NCI-H1092 treated with DMSO at 0.1 percent for 48 hours (cell line): ENCODE measurements at places on chromosomes 1 and 21.

DNA sequence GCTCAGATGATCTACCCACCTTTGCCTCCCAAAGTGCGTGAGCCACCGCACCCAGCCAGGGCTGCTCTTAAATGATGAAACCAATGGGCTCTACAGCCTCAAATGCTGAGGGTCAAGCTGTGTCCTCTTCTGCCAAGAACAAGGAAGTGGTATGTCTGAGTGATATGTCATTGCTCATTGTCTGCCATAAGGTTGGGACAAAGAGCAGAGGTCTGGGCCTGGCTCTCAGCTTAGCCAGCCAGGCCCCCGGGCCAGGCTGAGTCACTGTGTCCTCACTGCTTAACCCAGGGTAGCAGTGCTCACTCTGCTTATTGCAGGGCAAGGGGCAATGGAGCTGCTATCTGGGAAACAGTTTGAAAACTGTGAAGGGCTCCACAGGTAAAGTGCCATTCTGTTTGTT lies 8.3 kb upstream of the ETS2 start:
- DNase-seq, result no peak

DNA sequence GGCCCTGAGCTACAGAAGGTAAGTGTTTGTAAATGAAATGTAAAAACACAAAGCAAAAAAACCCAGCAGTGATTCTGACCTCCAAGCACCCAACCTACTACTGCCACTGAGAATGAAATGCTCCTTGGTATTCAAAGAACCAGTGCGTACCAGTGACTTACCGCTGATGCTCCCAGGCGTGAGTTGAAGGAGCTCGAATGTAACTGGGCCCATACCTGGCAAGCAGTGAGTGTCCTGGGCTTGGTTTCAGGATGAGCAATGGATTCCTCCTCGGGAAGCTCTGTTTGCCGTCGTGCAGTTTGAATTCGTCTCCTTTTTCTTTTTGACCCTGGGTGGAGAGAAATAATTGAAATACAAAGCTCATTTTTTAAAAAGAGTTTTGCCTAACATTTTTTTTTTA lies 121.9 kb downstream of the ATG4C start:
- peak; percentile 76 for DNase-seq

- DNase-seq, result no peak
Observed at GRCh38 chr21:35548904-35549615, 500.0 kb upstream of the RUNX1 start.

DNA sequence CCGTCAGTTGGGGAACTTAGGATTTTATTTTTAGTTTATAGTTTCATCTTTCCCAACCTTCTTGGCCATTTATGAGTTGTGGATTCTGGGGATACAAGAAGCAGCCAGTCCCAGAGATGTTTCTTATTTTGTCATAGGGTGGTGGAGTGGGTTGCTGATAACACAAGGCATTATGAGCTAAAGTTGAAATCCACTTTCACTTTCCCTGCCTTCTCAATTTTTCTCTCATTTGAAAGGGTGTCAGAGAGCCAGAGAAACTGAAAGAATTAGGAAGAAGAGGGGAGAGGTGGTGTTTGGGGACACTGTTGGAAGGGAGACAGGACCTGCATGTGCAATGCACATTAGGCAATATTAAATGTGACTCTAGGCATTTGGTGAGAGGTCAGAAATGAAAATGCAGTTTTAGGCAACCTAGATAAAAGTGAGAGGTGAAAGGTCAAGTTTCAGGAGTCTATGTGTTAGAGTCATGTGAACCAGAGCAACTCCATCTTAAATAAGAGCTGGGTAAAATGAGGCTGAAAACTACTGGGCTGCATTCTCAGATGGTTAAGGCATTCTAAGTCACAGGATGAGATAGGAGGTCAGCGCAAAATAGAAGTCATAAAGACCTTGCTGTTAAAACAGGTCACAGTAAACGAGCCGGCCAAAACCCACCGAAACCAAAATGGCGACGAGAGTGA lies 71.1 kb upstream of the F3 start:
- DNase-seq, result no peak

GRCh38 chr1:184771190-184771691 lies 16.6 kb upstream of the EDEM3 start:
- DNase-seq, result no peak

DNA sequence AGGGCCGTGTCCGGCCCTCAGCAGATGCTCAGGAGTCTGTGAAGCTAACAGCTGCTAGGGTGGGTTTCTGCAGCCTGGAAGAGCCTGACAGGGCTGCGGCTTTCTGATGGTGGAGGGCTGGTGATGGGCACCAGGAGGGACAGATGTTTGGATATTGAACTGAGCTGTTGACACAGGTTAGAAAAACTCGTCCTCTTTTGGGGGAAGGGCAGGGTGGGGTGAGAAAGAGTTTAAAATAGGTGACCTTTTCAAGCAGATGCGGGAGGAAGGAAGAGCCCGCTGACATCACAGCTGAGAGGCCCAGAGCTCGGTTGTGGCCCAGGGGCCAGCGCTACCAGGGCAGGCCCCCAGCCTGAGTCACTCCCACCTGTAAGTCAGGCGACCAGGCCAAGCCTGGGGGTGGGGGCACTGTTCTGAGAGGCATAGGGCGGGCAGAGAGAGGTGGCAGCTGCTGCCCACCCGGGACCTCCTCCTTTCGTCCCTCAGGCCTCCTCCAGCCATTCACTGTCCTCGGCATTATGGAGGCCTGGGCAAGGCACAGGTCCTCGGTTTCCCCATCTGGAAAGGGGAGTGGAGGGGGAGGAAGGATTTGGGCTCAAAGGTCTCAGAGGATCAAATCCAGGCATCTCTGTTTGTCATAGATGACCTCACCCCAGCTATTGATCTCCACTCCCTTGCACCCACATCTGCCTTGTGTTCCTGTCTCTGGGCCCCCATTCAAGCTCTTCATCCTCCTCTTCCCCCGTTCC lies 32.3 kb upstream of the ID3 start:
- DNase-seq, result no peak

GRCh38 chr1:168801032-168801745 lies 72.2 kb upstream of the DPT start:
- DNase-seq, result peak; percentile 74

- DNase-seq, result no peak
Observed at GRCh38 chr1:173392895-173393658, 84.1 kb upstream of the PRDX6 start.

- no peak for DNase-seq
Observed at GRCh38 chr21:28615276-28615675, 377.4 kb downstream of the LTN1 start.

DNA sequence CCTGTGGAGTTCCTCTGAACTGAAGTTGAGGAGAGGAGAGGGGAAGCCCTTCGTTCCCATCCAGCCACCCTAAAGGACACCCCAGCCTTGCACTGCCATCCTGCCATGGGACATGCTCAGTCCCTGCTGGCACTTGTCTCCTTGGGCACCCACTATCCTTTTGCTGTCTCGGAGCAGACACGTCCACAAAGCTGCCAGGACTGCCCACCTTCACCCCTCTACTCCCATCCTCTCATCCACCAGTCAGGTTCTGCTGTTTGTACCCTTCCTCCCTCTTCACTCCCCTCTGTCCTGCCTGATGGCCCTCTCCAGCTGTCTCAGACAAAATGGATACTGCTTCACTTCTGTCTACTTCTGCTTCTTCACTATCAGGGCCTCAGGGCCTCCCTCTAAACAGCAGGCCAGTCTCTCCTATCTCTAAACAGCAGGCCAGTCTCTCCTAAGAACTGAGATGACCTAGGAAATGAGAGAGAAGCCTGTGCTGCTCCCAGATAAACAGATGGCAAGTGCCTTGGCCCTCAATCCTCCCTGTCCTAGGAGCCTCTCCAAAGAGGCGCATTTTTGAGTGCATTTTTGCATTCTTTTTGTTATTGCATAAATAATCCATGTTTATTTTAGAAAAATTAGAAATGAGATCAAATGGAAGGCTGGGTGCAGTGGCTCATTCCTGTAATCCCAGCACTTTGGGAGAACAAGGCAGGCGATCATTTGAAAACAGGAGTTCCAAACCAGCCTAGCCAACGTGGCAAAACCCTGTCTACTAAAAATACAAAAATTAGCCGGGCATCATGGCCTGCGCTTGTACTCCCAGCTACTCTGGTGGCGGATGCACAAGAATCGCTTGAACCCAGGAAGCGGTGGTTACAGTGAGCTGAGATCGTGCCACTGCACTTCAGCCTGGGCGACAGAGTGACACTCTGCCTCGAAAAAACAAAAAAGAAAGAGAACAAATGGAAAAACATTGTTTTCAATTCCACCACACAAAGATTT lies 4.4 kb upstream of the PYCR2 start:
- DNase-seq, result no peak

GRCh38 chr1:198203434-198203833 lies 46.6 kb downstream of the NEK7 start:
- no peak for DNase-seq

DNA sequence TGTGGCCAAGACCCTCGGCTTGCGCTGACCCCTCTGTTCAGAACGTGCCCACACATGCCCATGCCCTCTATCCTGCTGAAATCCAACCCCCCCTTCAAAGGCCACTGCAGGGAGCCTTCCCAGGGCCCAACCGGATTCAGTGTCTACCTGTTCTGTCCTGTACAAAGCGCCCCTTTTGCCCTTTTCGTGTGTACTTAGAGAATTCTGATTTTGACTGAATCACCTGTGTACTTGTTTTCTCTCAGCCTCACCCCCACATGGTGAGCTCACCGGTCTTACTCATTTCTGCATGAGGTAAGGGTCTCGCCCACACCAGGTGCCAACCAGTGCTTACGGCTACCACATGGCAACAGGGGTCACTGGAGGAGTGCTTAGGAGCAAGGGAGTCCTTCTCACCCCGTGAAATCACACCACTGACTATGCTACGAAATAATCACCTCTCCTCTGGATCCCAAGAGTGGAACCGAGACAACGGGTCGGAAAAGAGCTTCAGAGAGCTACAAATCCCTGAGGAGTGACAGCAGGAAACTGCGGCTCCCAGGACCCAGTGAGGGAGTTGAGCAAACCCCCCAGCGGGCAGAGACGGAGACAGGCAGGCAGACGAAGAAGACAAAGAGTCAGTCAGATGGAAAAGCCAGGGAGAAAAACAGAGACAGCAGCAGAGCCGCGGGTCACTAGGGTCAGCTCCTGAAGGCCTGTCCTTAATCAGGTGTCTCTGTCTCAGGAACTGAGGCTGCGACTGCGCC lies 2.1 kb upstream of the S100A2 start:
- DNase-seq, result no peak

- peak; percentile 36 for DNase-seq
Observed at GRCh38 chr1:21814241-21814918, 2.3 kb downstream of the LDLRAD2 start.

DNA sequence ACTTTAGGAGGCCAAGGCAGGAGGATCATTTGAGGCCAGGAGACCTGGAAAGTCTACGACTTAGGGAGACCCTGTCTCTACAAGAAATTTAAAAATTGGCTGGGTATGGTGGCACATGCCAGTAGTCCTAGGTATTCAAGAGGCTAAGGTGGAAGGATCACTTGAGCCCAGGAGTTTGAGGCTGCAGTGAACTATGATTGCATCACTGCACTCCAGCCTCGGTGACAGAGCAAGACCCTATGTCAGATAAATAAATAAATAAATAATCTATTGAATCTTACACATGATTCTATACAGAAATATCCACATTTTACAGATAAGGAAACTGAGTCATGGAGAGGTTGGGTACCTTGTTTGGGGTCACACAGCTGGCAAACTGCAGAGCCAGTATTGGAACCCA lies 89.1 kb downstream of the MAN1C1 start:
- no peak for DNase-seq

- peak; percentile 68 for DNase-seq
Observed at GRCh38 chr1:231933711-231934626, 307.4 kb downstream of the DISC1 start.

- no peak for DNase-seq
Observed at GRCh38 chr1:6234502-6235295, 1.1 kb downstream of the ICMT start.

DNA sequence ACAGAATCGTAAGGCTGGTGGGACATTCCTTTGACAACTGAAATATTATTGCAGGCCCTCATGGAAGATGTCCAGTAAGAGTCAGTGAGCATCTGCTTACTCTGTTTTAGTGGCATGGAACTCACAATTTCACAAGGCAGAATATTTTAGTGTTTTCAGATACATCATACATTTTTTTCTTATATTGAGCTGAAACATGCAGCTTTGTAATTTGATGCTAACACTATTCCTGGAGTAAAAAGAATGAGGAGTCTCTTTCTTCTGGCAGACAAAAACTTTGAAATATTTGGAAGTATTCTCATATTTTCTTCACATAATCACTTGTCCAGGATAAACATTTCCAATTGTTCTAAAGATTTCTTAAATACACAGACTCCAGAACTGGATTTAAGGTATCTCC lies 17.7 kb downstream of the CLDN17 start:
- no peak for DNase-seq

- DNase-seq, result no peak
Observed at GRCh38 chr1:51093581-51093980, 8.4 kb upstream of the C1orf185 start.

GRCh38 chr1:20846461-20847374 lies 59.6 kb upstream of the HP1BP3 start:
- DNase-seq, result no peak

DNA sequence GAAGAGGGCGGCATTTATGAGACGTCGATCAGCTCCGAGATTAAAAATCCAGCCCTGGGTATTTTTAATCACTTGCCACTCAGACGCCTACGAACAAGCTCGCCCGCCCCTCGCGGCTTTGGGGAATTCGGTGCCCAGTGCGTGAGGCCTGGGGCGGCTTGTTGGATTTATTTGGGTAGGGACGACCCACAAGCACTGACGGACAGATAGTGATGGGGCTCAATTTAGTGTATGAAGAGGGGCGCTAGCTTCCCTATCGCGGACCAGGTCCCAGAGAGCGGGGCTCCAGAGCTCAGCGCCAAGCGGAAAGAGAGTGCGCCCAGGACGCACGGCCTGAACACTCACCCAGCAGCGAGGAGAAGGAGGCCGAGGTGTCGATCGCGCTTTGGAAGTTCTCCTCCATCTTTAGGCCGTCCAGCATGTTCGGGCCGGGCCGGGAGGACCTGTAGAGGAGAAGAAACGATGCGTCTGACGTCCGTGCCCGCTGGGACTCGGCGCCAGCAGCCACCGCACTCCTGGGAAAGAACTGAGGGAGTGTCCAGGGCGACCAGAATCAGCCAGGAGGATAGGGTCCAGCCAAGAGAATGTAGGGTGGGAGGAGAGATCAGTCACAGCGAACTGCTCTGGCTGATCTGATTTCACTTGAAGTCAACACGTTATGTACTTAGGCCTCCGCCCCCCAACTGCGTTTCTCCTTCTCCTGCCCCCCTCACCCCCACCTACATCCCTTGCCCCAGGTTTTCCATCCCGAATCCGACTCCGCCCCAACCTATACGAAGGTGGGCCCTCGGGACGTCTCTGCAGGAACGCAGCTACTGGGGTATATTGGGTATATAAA lies 1.2 kb downstream of the LMX1A start:
- DNase-seq, result no peak

GRCh38 chr1:221900678-221901077 lies 158.8 kb upstream of the DUSP10 start:
- no peak for DNase-seq

DNA sequence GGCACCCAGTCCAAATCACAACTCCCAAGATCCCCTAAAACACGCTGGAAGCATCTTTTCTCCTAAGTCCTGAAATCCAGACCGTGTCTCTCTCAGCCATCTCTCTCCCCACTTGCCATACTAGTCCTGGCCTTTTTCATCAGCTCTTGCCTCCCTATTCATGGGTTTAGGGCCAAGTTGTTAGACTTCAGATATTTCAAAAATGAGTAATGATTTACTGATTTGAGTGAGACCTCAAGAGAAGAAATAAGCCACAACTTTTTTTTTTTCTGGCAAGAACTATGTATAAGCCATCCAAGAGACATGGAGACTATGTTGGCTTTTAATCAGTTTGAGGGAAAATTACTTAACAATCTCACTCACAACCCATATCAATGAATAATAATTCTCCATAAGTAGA lies 62.5 kb downstream of the TBX15 start:
- no peak for DNase-seq

GRCh38 chr21:46202592-46203202 lies 18.4 kb upstream of the SPATC1L start:
- DNase-seq, result no peak
